ENCODE measurements at places on chromosomes 1 and 21.

DNA sequence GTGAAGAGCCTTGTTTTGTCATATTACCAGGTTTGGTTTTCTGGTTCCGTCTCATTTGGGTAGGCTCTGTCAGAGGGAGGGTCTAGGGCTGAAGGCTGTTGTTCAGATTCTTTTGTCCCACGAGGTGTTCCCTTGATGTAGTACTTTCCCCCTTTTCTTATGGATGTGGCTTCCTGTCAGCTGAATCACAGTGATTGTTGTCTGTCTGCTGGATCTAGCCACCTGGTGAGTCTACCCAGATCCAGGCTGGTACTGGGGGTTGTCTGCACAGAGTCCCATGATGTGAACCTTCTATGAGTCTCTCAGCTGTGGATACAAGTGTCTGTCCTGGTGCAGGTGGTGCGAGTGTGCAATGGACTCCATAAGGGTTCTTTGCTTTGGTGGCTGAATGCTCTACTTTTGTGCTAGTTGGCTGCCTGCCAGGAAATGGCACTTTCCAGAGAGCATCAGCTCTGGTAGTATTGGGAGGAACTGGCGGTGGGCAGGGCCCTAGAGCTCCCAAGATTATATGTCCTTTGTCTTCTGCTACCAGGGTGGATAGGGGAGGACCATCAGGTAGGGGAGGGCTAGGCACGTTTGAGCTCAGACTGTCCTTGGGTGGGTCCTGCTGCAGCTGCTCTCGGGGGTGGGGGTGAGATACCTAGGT, 246.0 kb downstream of the RYR2 start:
- no peak for DNase-seq

GRCh38 chr1:62295921-62296491, 23.2 kb downstream of the KANK4 start:
- no peak for DNase-seq

DNA sequence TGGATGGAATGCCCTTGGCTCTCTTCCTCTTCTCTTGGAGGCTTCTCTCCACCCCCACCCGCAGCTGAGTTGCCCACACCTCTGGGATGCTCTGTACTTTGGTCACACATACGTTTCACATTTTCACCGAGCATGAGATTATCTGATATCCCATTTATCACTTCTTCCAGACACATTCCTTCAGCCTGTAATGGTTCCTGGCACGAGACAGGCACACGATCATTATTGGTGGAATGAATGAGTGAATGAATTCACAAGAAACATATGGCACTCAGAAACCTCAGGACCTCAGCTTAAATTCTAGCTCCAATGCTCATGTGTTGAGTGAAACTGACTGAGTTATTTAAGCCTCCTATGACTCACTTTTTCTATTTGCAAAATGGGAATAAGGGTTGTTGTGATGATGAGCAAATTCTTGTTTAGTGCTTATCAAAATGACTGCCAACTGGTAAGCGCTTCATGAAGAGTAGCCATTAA, 242.7 kb upstream of the JUN start:
- DNase-seq: no peak

GRCh38 chr1:185453496-185454192, 136.6 kb upstream of the IVNS1ABP start:
- DNase-seq: no peak

DNA sequence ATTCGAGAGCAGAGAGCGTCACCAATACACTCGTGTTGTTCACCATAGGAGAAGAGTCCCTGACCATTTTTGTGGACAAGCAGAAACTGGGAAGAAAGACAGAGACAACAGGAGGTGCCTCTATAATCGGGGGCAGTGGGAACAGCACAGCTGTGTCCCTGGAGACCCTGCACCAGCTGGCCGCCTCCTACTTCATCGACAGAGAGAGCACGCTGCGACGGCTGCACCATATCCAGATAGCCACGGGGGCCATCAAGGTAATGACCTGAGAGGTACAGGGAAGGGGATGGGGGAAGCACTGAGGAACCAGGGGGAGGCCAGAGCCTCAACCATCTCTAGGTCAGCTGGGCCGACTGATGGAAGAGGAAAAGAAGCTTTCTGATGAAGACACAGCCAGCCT, 86.4 kb downstream of the BRINP2 start:
- DNase-seq: no peak

DNA sequence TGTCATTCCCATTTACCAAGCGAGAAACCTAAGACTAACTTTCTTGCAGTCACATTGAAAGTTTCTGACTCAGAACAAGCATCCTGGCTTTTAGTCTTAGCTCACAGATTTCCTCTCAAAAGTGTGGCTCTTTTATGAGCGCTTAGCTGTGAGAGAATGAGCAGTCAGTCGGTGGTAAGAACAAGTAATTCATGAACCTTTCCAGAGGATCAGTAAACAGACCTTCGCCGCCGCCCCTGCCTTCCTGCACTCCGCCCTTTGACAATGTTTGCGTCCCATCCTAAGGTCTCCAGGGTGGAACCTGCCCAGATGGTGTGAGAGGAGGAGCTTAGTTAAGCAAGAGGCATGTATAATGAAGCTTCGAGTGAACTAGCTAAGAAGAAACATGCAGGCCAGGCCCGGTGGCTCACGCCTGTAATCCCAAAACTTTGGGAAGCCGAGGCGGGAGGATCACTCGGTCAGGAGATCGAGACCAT, 142.4 kb downstream of the GLUL start:
- DNase-seq: no peak

DNA sequence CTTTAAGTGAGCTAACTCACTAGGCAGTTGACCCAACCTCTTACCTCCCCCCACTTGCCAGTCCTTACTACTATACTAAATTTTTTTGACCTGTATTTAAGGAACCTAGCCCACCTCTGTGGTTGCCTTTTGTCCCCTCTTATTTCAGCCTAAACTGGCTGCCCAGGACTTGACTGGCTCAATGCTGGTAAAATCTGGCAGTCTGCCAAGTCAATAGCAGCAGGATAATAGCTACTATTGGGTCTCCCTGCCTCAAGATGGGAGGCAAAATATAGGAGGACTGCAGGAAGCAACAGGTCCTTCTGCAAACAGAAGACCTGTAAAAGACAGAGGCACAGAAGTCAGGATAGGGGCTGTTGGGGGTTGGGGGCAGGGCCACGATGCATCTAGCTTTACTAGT, 144.2 kb upstream of the POGK start:
- peak; percentile 51 for DNase-seq

DNA sequence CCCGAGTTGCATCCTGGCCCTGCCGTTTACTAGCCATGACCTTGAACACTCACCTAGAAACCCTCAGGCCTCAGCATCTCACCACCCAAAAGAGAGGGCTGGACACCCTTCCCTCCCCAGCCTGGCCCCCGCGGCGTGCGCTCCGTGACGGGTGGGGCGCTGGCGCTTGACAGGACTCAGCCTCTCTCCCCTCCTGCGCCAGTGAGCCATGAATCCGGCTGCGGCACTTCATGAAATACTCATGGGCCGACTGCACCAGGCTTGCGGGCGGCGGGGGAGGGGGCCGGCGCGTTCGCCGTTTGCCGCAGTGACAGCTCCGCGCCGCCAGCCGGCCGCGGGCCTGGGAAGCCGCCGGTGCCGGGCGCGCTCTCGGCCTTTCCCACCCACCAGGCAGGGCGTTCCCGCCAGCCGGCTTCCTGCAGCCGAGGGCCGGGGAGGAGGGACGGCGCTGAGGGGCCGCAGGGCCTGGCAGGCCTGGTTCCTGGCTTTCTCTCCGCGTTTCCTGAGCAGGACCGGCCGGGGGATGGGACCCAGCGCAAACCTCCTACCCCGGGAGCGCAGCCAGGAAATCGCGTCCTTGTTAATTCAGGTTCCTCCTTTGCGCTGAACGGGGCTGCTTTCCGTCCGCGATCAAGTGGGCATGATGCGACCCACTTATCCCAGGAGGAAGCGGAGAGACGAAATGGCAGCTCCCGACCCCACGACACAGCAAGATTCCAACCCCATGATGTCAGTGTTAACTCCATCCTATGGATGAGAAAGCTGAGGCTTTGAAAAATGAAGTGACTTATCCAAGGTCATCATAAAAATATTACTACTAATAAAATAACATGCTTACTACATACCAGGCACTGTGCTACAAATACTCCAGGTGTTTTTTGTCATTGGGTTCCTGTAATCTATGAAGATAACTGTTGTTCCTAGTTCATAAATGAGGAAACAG, 9.1 kb upstream of the LUZP1 start:
- peak; percentile 69 for DNase-seq

DNA sequence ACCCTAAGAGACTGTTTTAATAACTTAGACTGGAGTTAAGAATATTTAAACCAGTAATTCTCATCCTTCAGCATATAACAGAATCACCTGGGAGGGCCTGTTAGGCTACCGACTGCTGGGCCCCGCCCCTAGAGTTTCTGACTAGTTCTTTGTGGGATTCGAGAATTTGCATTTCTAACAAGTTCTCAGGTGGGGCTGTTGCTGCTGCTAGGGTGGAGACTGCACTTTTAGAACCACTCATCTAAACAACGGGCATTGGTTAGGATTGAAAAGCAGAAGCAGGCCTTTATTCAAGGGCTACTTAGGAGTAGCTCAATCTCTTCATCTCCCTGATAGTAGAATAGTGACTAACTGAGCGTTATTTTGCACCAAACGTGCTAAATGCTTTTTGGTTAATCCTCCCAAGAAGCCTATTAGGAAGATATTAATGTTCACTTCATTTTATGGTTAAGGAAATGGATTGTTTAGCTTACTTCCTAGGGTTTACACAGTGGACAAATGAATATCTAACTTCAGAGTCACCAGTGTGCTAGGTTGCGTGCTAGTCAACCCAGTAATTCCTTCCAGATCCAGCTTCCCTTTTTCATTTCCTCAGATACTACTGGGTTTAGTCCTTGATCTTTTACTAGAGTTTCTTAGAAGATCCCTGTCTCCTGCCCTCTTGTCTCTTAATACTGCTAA, 31.1 kb upstream of the UAP1 start:
- DNase-seq: no peak

DNA sequence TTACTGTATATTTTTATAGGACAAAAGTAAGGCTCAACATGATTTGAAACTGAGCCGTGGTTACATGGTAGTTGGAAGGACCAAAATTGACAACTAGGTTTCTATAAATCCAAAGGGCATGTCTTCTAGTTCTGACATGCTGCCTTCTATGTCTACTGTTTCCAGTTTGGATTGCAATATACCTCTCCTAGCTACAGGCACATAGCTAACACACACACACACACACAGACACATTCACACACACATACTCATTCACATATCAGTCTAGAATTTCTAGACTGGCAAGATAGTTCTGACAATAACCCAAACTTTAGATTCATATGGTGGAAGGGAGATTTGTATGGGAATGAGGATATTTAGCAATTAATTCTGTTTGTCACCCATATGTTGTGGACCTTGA, 544.8 kb upstream of the CAMK1G start:
- DNase-seq: no peak

All from NCI-H1105 (cell line).